Upper lobe of right lung (tissue), 1 donor: ENCODE measurements at places on chromosomes 2 and 18. TPM values are rescaled to one million over a fixed set of nuclear protein-coding genes. Genes with fewer than 3 reads are reported as not detected.
A peak's percentile ranks its signal among the peaks of the same experiment; 100 is the strongest.

GRCh38 chr18:8218197-8218596 lies 391.0 kb upstream of the RAB12 start:
- H3K27ac ChIP-seq = no peak overlapping the region
- H3K4me3 ChIP-seq = no peak overlapping the region
- no peak for DNase-seq
- H3K4me1 ChIP-seq = no peaks in the 10 kb centered on the region

GRCh38 chr2:218816561-218817011 lies 15.0 kb downstream of the PRKAG3 start:
- DNase-seq = no peak
- no peak overlapping the region for H3K27ac ChIP-seq
- no peaks in the 10 kb centered on the region for H3K27me3 ChIP-seq
- H3K4me3 ChIP-seq = no peak overlapping the region
- peaks cover 41% of the 10 kb centered on the region for H3K36me3 ChIP-seq

GRCh38 chr2:191847764-191848163 lies 876 bp upstream of the CAVIN2 start:
- H3K4me3 ChIP-seq = peak overlapping the region; percentile 63
- no peak for DNase-seq
- H3K4me1 ChIP-seq = peaks cover 12% of the 10 kb centered on the region
- H3K27me3 ChIP-seq = no peaks in the 10 kb centered on the region
- peaks cover 4% of the 10 kb centered on the region for H3K36me3 ChIP-seq

L3MBTL4 gene
- total RNA-seq = 16.2 TPM

UPP2 gene
- not detected for total RNA-seq

DNA sequence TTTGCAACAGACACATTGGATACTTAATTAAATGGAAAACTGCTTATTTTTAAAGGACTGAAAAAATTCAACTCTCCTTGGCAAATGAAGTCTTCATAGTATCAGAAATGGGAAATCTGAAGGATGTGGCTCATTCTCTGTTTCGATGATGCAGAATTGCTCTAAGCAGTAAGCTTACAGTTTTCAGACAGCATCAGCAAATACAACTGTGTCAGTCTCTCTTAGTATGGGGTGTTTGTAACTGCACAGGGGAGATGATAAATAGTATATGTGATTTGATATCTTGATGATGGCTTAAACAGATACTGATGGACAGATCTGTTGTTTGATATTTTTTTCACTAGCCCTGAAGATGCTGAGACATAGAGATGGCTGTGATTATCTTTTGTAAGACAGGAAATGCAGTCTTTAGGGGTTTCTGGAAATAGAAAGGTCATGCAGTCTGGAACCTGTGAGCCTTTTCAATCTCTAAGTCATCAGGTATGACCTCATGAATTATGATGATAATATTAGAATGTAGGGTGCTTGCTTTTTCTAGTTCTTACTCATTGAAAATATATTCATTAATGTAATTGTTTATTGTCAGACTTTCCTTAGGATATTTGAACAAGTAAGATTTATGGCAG lies 84.2 kb downstream of the SLC4A10 start:
- H3K4me3 ChIP-seq = no peak overlapping the region
- H3K36me3 ChIP-seq = no peaks in the 10 kb centered on the region
- DNase-seq = no peak
- no peaks in the 10 kb centered on the region for H3K4me1 ChIP-seq

- H3K4me3 ChIP-seq = no peak overlapping the region
- H3K36me3 ChIP-seq = no peaks in the 10 kb centered on the region
- H3K27ac ChIP-seq = no peak overlapping the region
- DNase-seq = no peak
- H3K4me1 ChIP-seq = no peaks in the 10 kb centered on the region
These were observed 117.0 kb downstream of the CHN1 start for GRCh38 chr2:174888146-174888545.

GRCh38 chr2:83196225-83196624 lies 1262.9 kb downstream of the SUCLG1 start:
- H3K27me3 ChIP-seq = no peaks in the 10 kb centered on the region
- H3K4me1 ChIP-seq = no peaks in the 10 kb centered on the region
- H3K36me3 ChIP-seq = no peaks in the 10 kb centered on the region
- DNase-seq = no peak

MAL gene
- 21.2 TPM for total RNA-seq

TMEM182 gene
- 2.1 TPM for total RNA-seq

DNA sequence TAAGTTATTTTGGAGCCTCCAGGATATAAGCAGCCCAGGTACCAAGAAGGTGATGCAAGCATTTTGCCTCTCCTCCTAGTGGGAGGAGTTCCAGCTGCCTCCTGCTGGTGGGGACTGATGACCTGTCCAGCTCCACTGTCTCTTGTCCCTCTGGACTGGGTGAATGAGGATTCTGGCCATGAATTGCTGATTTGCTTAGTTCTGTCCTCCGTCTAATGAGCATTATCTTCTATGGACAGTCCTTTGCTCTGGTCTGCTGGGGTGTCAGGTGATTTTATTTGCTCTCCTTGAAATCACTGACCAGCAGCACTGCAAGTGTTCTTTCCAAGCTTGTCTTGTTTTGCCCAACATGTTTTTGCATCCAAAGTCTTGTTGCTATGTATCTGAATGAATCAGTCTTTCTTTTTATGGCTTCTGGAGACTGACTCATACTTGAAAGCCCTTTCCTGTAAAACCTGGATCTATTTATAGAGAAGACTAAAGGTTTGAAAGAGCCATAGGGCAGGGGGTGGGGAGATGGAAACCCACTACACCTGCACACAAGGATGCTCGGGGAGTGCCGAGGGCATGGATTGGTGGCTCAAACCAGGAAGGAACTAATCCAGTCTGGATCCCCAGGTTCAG lies 40.5 kb upstream of the EFHD1 start:
- no peaks in the 10 kb centered on the region for H3K4me1 ChIP-seq
- H3K27me3 ChIP-seq = no peaks in the 10 kb centered on the region
- no peak for DNase-seq
- no peak overlapping the region for H3K27ac ChIP-seq

DNA sequence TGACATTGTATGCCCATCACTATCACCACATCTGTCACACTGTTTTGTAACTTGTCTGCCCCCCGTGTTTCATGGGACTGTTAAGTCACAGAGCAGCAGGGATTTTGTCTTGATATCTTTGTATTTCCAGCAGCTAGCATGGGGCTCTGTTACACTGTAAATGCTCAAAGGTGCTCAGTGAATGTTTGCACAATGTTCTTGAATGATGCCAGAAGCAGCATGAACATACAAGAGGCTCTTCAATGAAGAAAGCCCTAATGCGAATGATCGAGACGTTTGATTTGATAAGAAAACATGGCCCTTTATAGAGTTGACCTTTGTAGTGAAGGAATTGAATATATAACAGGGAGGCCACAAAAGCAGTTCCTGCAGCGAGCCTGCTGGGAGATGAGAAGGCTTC lies 120.9 kb upstream of the TTC39C start:
- H3K36me3 ChIP-seq = no peaks in the 10 kb centered on the region
- no peak for DNase-seq
- no peak overlapping the region for H3K27ac ChIP-seq
- no peaks in the 10 kb centered on the region for H3K27me3 ChIP-seq
- H3K4me1 ChIP-seq = peaks cover 4% of the 10 kb centered on the region
- no peak overlapping the region for H3K4me3 ChIP-seq

GRCh38 chr18:10376731-10377130 lies 77.7 kb upstream of the APCDD1 start:
- H3K4me1 ChIP-seq = no peaks in the 10 kb centered on the region
- no peaks in the 10 kb centered on the region for H3K36me3 ChIP-seq
- no peaks in the 10 kb centered on the region for H3K27me3 ChIP-seq
- H3K4me3 ChIP-seq = no peak overlapping the region
- no peak overlapping the region for H3K27ac ChIP-seq

LINC00305 gene
- total RNA-seq = not detected

SP140 gene
- 12.7 TPM for total RNA-seq

DNA sequence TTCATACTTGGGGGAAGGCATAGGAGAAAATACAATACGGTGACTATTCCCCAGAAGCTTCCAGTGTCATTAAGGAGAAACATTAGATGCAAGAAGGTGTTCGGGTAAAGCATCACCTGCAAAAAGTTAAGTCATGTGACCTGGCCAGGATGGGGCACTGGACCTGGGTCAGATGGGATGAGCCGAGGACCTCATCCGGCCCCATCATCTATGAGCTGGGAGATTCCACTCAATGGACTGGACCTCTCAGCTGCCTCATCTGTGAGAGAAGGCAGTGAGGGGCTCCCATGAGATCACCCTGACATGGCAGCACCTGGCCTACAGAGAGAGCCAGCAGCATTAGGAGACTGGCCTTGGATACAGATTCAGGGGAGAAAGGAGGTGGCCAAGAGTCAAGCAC lies 111.4 kb upstream of the TEX51 start:
- H3K27ac ChIP-seq = no peak overlapping the region
- no peaks in the 10 kb centered on the region for H3K27me3 ChIP-seq
- H3K36me3 ChIP-seq = no peaks in the 10 kb centered on the region
- no peaks in the 10 kb centered on the region for H3K4me1 ChIP-seq

DNA sequence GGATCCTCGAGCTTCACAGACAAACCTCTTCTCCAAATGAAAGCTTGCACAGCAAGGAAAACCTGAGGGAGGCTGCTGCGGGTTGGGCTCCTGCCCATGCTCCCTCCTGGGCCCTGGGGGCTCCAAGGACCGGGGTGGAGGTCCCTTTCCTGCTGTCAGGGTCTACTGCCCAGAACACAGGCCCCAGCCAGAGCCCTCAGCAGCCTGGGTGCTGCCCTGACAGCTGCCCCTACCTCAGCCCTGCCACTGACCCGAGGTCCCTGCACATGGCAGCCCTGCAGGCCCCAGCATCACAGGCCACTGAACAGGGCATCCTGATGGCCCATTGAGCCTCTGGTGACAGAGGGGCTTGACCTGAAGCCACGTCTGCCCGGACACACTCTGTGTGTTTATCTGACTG lies 41.0 kb downstream of the CROCC2 start:
- H3K27me3 ChIP-seq = no peaks in the 10 kb centered on the region
- H3K4me1 ChIP-seq = no peaks in the 10 kb centered on the region
- H3K27ac ChIP-seq = no peak overlapping the region
- no peaks in the 10 kb centered on the region for H3K36me3 ChIP-seq
- DNase-seq = peak; percentile 46

DNA sequence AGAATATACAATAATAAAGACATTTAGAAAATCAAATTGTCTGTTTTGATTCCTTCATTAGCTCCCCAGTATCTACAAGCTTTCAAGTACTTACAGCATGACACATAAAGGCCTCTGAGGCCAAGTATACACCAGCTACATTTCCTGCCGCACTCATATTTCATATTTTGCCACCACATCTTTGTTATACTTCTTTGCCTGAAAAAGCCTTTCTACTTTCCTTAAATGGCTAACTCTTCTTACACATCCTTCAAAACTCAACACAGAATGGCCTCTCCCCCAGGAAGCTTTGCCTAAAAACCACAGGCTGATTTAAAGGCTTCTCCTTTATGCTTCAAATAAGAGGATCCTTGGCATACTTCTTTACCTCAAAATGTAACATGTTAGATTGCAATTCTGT lies 4.5 kb downstream of the STK17B start:
- no peak for DNase-seq
- H3K36me3 ChIP-seq = peaks cover 12% of the 10 kb centered on the region
- H3K4me1 ChIP-seq = peaks cover 30% of the 10 kb centered on the region
- H3K27ac ChIP-seq = peak overlapping the region; percentile 49

DNA sequence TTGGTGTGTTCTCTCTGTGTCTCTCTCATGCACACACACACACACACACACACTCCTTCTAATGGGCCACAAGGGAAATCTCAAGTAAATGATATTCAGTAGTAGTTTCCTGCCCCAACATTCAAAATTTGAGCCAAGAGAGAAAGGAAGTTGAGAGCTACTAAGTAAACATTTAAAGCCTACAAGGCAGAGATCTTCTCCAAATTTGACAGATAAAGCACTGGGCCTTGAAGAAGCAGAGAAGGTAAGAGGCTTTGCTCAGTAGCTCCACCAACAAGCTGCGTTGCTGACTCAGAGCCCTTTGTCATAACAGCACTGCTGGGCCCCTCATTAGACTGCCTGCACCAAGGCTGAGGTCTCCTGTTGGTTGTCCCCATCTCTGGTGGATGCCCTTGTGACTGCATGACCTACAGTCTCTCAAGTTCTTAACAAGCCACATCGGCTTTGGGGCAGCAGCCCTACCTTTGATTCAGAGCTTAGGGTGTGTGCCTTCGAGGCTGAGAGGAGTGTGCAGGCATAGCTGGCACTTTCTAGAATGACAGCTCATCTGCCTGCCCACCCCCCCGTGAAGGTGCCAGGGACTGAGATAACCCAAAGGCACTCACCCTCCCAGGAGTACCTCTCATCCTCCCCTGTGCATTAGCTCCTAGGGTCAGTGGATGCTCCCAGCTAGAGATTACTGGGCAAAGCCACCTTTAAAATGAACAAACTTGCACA lies 32.3 kb upstream of the NEB start:
- H3K4me1 ChIP-seq = peaks cover 12% of the 10 kb centered on the region
- no peak for DNase-seq
- H3K27me3 ChIP-seq = no peaks in the 10 kb centered on the region
- no peaks in the 10 kb centered on the region for H3K36me3 ChIP-seq
- H3K4me3 ChIP-seq = no peak overlapping the region
- no peak overlapping the region for H3K27ac ChIP-seq

- no peak overlapping the region for H3K4me3 ChIP-seq
- no peaks in the 10 kb centered on the region for H3K27me3 ChIP-seq
- H3K27ac ChIP-seq = no peak overlapping the region
- H3K36me3 ChIP-seq = no peaks in the 10 kb centered on the region
- peaks cover 22% of the 10 kb centered on the region for H3K4me1 ChIP-seq
- DNase-seq = no peak
These were observed 51.8 kb downstream of the TEX44 start for GRCh38 chr2:231644426-231644825.

- no peaks in the 10 kb centered on the region for H3K27me3 ChIP-seq
- H3K27ac ChIP-seq = no peak overlapping the region
- no peaks in the 10 kb centered on the region for H3K36me3 ChIP-seq
- no peak overlapping the region for H3K4me3 ChIP-seq
- DNase-seq = no peak
These were observed 193.8 kb downstream of the CMPK2 start for GRCh38 chr2:6671913-6672312.

PROKR1 gene
- total RNA-seq = not detected

- H3K4me1 ChIP-seq = peaks cover 46% of the 10 kb centered on the region
- no peak overlapping the region for H3K27ac ChIP-seq
- DNase-seq = no peak
These were observed 189.5 kb upstream of the CTAGE1 start for GRCh38 chr18:22607284-22607635.

- no peaks in the 10 kb centered on the region for H3K4me1 ChIP-seq
- no peak for DNase-seq
- no peak overlapping the region for H3K27ac ChIP-seq
These were observed 32.1 kb upstream of the SH3BP4 start for GRCh38 chr2:234919711-234920110.

AGXT gene
- total RNA-seq = not detected

DNA sequence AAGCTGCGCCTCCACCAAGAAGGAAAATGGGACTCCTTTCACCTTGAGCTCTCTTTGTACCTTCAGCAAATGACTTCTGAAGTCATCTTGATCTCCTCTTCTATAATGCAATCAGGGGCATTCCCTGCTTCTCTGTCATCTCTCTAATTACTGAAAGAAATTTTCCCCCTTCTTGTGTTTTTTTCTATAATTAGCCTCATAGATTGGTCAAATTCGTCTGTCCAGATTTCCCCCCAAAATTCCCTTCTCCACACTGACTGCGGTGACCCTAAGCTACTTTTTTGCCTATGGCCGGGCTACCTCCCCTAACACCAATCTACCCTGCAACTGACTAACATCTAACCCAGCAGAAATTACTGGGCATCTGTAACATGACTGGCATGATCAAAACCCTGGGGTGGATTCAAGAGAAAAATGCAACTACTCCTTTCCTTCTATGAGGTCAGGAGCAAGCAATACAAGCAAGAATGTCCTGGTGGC lies 168.6 kb downstream of the BCL2 start:
- no peaks in the 10 kb centered on the region for H3K36me3 ChIP-seq
- no peaks in the 10 kb centered on the region for H3K27me3 ChIP-seq
- no peak overlapping the region for H3K4me3 ChIP-seq
- H3K27ac ChIP-seq = no peak overlapping the region
- DNase-seq = no peak
